ENCODE measurements at places on chromosomes 5 and 9. TPM values are rescaled to one million over a fixed set of nuclear protein-coding genes. Genes with fewer than 3 reads are reported as not detected.

DNA sequence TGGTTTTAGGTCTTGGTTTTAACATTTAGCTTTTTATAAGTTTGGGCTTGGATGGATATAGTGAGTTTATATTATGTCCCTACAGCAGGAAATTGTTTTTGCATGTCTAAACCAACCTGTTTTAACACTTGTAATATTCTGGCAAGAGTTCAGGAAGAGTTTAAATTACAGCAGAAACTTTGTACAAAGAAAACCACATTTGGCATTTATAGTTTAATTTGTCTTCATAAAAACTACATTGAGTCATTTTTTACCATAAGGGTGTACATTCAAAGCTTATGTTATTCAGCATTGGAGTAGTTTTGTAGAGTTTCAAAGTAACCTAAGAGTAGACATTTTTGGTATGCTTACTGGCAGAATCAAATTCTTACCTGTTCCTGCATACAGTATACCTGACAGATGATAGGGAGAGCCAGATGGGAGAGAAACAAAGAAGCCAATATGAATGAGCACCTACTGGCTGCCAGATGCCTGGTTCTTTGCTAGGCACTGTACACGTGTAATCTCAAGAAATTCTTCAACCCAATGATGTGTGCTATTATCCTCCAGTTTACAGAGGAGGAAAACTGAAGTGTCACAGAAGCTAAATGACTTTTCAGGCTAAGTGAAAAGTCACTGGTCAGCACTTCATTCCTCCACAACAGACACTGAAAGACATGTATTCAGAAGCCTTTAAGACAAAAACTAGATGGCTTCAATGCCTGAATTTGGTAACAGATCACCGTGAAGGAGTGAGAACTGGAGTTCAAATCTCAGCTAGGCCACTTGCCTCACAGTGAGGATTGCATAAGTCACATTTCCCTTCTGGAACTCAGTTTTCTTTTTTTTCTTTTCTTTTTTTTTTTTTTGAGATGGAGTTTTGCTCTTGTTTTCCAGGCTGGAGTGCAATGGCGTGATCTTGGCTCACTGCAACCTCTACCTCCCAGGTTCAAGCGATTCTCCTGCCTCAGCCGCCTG, 25.9 kb upstream of the ECM2 start:
- peaks cover 2% of the 10 kb centered on the region for H3K36me3 ChIP-seq
- no peaks in the 10 kb centered on the region for H3K4me1 ChIP-seq
- H3K4me3 ChIP-seq = no peak overlapping the region
- H3K27ac ChIP-seq = no peak overlapping the region
- no peaks in the 10 kb centered on the region for H3K27me3 ChIP-seq

The OR1K1 gene
- total RNA-seq = not detected

The PGM5 gene
- not detected for total RNA-seq

The TRPM6 gene
- not detected for total RNA-seq

The FAM120AOS gene
- 36.7 TPM for total RNA-seq

- no peaks in the 10 kb centered on the region for H3K27me3 ChIP-seq
- peak overlapping the region; percentile 62 for H3K27ac ChIP-seq
- no peak for DNase-seq
- H3K4me3 ChIP-seq = no peak overlapping the region
- H3K36me3 ChIP-seq = peaks cover 7% of the 10 kb centered on the region
Observed at GRCh38 chr5:142000704-142001484, 11.9 kb downstream of the GNPDA1 start.

DNA sequence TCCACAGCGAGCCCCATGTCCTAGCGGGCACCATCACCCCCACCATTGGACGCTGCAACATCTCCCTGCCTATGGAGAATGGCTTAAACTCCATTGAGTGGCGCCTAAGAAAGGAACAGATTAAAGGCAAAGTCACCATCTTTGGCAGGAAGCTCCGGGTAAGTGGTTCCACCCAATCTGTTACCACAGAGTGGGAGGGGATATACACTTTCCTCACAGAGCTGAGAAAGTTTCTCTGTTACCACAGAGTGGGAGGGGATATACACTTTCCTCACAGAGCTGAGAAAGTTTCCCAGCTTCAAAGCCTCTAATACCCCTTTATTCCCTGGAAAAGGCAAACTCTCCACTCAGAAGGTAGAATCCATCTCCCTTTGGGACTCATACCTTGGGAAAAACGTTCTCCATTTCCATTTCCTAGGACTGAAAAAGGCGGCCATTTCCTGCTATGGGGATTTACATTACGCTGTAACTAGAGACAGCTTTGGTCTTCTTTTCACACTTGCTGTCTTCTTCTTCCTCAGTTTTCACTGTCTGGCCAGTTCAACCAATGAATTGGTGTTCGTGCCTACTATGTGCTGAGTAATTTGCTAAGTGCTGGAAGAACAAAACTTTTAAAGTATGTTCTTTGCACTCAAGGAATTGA, 63.4 kb upstream of the WWC1 start:
- no peaks in the 10 kb centered on the region for H3K27me3 ChIP-seq
- DNase-seq = no peak
- no peaks in the 10 kb centered on the region for H3K36me3 ChIP-seq
- H3K27ac ChIP-seq = no peak overlapping the region
- peaks cover 7% of the 10 kb centered on the region for H3K4me1 ChIP-seq
- peak overlapping the region; percentile 67 for H3K4me3 ChIP-seq

The PCA3 gene
- total RNA-seq = not detected

DNA sequence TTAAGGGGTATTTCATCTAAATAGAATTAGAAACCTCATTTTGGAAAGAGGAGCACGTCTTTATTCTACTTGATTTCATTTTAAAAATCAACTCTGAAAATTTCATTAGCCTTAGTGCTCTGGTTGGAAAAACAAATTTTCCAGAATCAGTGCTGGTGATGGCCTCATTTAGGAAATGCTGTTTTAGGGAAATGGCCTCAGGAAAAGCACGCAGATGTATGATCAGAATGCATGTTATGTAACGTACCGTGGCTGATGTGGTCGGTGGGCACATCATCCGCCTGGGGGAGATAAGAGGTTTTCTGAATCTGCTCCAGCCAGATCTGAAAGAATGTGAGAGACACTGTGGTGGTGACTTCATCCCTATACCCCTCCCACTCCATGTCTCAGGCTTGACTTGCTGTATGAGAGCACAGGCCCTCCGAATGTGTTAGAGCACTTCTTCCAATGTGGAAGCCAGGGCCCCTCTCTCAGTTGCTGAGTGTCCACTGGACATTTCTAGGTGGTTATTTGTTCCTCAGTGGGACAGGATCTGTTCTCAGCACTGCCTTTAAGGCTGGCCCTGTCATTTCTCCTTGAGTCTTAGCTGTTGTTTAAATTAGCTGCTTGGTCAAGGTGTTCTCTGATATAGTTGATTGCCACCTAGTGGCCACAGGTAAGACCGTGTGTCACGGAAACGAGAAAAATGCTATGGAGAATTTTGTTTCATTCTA, 96.5 kb downstream of the ARHGAP26 start:
- no peaks in the 10 kb centered on the region for H3K27me3 ChIP-seq
- no peaks in the 10 kb centered on the region for H3K36me3 ChIP-seq
- H3K27ac ChIP-seq = no peak overlapping the region
- peaks cover 57% of the 10 kb centered on the region for H3K4me1 ChIP-seq
- no peak overlapping the region for H3K4me3 ChIP-seq

The LCN2 gene
- not detected for total RNA-seq

DNA sequence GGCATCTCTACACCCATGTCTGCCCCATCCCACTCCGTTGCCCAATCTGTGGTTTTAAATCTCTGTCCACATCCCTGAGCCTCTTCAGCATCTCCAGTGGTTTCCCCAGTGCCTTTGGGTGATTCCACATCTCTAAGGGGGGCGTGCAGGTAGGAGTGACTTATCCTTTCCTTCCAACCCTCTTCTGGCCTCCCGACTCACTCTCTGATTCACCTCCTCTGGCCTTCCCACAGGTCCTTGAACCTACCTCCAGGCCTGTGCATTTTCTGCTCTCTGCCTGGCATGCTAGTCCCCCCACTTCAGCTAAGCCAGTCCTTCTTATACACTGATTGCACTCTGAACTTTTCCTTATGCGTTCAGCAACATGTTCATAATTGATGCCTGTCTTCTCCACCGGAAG, 99.0 kb downstream of the RALGPS1 start:
- H3K27me3 ChIP-seq = peaks cover 62% of the 10 kb centered on the region
- H3K27ac ChIP-seq = no peak overlapping the region
- H3K4me3 ChIP-seq = no peak overlapping the region
- H3K4me1 ChIP-seq = no peaks in the 10 kb centered on the region
- no peaks in the 10 kb centered on the region for H3K36me3 ChIP-seq

- H3K4me3 ChIP-seq = no peak overlapping the region
- no peak overlapping the region for H3K27ac ChIP-seq
- no peaks in the 10 kb centered on the region for H3K27me3 ChIP-seq
- no peak for DNase-seq
- H3K36me3 ChIP-seq = peaks cover 27% of the 10 kb centered on the region
Observed at GRCh38 chr9:99143655-99144054, 38.7 kb downstream of the TGFBR1 start.

The FGF18 gene
- total RNA-seq = 0.17 TPM

The MELK gene
- total RNA-seq = 51.4 TPM

- no peaks in the 10 kb centered on the region for H3K4me1 ChIP-seq
- no peaks in the 10 kb centered on the region for H3K36me3 ChIP-seq
- no peak overlapping the region for H3K27ac ChIP-seq
Observed at GRCh38 chr9:79210541-79211243, 361.1 kb upstream of the TLE4 start.

DNA sequence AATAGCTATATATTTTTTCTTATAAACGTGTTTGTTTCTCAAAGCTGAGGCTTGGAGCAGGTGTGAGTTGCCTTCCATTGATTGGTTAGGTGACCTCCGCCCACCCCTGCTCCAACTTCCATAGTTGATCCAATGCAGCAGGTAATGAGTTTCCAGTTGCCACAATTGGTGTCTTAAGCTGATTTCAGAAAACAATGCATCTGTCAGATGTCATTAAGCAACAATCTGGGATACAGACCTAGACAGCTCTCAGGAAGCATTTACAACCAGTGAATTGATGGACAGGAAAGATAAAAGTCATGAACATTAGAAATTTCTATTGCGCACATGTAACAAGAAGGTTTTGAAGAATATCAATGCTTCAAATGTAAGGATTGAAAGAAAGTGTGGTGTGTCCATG, 510.5 kb downstream of the SEMA5A start:
- no peaks in the 10 kb centered on the region for H3K27me3 ChIP-seq
- H3K27ac ChIP-seq = no peak overlapping the region
- no peaks in the 10 kb centered on the region for H3K4me1 ChIP-seq
- no peak for DNase-seq
- no peak overlapping the region for H3K4me3 ChIP-seq

DNA sequence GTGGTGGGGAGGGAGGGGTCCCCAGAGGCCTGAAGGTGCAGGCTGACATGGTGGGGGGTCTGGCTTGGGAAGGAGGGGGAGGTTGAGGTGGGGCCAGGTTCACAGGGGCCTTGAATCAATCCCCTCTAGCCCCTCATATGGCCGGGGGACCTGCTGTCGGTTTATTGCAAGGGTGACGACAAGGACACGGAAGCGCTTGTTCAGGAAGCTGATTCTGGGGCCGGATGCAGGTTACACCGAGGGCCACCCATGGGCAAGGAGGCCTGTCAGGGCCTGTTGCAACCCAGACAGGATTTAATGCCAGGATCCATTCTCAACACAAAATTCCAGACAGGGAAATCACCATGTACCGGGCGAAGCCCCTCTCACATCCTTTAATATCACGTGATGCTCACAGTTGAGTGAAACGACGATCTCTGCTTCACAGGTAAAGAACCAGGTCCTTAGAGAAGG, 41.6 kb upstream of the SYNPO start:
- no peak overlapping the region for H3K4me3 ChIP-seq
- H3K27me3 ChIP-seq = no peaks in the 10 kb centered on the region
- no peaks in the 10 kb centered on the region for H3K4me1 ChIP-seq
- no peak overlapping the region for H3K27ac ChIP-seq

The CCDC180 gene
- total RNA-seq = 6.2 TPM

- H3K4me1 ChIP-seq = peaks cover 15% of the 10 kb centered on the region
- no peaks in the 10 kb centered on the region for H3K36me3 ChIP-seq
- no peak overlapping the region for H3K4me3 ChIP-seq
- H3K27ac ChIP-seq = no peak overlapping the region
- H3K27me3 ChIP-seq = no peaks in the 10 kb centered on the region
Observed at GRCh38 chr9:76676857-76677256, 87.4 kb upstream of the PCA3 start.

The OTP gene
- total RNA-seq = 0.19 TPM

DNA sequence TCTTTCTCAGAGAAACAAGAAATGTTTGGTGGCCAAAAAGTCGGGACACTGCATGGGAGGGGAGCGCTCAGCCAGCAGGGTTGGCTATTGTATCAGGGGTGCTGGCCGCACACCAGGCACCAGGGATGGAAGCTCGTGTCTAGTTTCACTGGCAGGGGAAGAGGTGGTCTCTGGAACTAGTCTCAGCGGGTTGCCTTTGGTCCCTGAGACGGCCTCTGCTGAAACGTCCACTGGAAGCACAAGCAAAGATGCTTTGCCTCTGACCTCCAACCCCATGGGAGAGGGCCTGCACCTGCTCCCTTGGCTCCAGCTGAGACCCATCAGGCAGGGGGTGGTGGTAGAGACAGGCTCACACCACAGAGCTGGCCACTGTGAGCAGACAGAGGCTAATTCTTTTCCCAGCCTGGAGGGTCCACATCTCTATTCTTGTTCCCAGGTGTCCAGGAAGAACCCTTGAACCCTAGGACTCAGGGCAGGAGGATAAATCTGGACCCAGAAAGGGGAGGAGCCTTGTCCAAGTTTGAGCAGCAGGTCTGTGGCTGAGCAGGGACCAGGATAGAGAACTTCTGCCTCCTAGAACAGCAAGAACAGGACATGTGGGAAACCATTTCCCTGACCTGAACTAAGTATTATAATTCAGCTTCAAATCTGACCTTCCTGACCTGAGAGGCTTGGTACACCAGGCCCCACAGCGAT, 102.6 kb downstream of the RGS3 start:
- H3K4me1 ChIP-seq = peaks cover 7% of the 10 kb centered on the region
- H3K4me3 ChIP-seq = no peak overlapping the region
- H3K36me3 ChIP-seq = no peaks in the 10 kb centered on the region
- H3K27me3 ChIP-seq = no peaks in the 10 kb centered on the region
- no peak for DNase-seq
- H3K27ac ChIP-seq = peak overlapping the region; percentile 5
